ENCODE measurements at places on chromosomes 7 and 10.

- peak; percentile 50 for DNase-seq
Observed at GRCh38 chr7:101562531-101563197, 66.4 kb downstream of the MYL10 start.

GRCh38 chr10:129063212-129063611, 403.8 kb upstream of the MGMT start:
- DNase-seq, result no peak

- DNase-seq, result no peak
Observed at GRCh38 chr10:1267568-1267967, 211.4 kb downstream of the WDR37 start.

DNA sequence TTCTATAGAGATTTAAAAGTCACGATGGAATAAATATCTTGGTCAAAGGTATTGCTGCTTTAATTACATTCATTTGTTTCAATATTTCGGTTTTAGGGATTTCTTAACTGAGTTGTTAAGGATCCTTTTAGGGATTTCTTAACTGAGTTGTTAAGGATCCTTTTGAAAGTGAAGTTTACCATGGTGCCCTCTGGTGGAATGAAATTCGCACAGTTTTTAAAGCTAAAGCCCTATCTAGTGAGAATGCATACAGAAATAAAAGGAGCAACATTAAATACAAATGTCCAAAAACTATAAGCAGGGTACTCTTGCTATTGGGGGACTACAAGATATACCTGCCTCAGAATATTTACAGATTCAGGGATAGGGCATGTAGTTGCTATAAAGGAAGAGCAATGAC, 193.7 kb downstream of the RNLS start:
- DNase-seq, result no peak

DNA sequence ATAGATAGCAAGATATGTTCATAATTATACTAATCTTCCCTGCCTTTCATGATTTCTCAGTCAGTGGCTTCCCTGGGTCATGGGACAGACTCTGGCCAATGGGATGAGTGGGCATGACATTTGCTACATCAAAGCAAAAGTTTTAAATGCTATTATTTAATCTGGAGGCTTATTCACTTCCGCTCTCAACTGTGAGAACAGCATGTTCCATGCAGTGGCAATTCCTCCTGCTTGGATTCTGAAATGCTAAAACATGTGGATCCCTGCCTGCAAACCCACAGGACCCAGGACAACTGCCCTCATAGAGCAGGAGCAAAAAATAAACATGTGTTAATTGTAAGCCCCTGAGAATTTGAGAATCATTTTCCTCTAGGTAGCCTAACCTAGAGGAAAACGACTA, 1412.4 kb upstream of the CELF2 start:
- DNase-seq, result no peak

DNA sequence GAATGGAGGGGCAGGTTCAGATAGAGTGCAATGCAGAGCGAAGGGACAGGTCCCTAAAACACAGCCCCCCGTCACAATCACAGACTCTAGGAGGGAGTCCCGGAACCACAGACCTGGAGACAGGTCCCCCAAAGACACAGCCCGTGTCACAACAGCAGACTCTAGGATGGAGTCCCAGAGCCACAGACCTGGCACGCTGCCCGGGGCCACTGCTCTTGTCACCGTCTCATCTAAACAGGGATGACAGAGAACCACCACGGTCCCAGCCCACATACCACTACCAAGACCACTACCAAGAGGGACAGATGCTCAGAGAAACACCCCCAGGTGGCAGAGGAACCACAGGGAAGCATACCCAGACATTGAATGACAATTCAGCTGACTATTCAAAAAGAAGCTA, 183.9 kb downstream of the TCERG1L start:
- no peak for DNase-seq

DNA sequence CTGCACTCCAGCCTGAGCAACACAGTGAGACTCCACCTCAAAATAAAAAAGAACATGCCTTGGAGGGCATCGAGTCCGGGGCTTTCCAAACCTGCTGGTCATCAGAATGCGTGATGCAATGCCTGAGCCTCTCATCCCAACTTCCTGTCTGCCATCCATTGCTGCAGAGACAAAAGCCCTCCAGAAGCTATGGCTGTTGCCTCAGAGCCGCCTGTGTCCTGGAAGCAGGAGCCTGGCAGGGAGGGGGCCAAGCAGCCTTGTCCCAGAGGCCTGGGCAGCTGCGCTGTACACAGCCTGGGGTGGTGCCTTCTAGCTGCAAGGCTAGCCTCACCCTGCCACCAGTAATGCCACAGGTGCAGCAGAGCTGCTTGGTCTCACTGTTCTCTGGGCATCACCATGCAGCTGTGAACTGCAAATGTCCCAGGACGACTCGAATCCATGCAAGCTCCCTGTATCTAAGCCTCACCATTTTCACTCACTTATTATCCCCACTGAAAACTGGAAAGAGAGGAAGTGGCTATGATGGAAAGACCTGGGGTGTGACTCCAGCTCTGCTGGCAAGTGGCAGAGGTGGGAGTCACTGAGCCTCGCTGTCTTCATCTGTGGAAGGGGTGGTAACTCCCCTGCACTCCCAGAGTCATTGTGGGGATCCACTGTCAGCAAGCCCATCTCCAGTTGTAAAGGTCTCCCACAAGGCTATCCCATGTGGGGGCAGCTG, 7.0 kb downstream of the ALOX5 start:
- no peak for DNase-seq

DNA sequence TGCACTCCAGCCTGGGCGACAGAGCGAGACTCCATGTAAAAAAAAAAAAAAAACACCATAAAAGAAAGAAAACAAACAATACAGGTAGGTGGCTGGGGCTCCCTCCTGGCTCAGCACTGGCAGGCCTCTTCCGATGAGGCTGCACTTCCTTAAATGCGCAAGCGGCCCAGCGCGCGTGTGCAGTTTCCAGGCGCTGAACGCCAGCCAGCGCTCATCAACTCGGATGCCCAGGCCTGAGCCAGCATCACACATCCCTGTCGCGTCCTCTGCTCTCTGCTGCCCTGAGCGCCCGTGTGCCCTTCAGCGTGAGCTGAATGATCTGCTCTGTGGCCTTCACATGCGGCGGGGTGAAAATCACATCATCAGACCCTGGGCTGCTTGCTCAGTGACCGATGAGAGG, 31.8 kb downstream of the NUDT1 start:
- no peak for DNase-seq

DNA sequence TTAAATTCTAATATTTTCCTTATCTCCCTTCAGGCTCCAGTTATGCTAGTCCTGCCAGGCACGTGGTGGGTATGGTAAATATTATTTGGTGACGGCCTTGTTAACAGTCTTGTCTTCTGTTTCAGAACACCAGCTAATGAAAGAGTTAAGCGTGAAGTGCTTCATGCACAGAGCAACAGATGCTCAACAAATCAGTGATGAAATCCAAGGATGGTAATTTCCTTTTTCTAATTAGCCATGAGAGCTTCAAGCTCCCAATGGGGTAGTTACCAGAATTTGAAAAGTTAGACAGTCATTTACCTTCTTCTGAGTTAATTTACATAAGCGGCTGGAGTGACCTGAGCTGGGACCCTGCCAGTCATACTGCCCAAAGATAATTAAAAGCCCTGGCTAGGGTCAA, 1.9 kb upstream of the OTUD1 start:
- no peak for DNase-seq

DNA sequence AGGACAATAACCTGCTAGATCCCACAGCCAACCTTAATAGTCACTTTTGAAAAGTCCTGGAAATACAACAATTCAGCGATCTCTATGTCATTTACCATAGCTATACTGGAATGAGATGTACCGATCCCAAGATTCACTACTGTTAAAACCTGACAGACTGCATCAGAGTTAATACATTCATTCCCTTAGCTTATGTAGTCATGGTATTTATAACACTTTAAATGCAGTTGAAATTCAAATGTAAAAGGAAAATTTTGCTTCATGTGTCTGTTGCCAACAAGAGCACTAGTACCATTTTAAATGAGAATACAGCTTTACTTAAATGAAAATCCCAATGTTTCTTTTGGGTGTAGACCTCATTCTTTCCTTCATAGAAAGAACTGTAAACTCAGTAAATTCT, 11.1 kb upstream of the GGCT start:
- DNase-seq, result no peak

DNA sequence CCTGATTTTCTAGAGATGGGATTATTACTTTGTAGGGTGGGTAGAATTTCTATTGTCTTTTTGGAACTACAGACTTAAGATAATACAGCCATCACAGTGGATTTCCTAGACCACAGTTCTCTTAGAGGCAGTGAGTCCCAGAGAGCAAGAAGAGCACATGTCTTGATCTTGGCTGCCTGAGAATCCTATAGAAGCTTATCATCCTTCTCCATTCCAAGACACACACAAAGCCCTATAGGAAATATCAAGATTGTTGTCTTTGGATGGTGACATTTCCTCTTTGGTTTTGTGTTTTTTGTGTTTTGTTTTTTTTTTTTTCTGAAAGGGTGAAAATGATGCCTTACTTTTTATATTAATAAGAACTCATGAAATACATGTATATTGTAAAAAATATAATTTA, 143.1 kb downstream of the AHR start:
- no peak for DNase-seq

- no peak for DNase-seq
Observed at GRCh38 chr7:141549582-141549981, 1.6 kb upstream of the AGK start.

DNA sequence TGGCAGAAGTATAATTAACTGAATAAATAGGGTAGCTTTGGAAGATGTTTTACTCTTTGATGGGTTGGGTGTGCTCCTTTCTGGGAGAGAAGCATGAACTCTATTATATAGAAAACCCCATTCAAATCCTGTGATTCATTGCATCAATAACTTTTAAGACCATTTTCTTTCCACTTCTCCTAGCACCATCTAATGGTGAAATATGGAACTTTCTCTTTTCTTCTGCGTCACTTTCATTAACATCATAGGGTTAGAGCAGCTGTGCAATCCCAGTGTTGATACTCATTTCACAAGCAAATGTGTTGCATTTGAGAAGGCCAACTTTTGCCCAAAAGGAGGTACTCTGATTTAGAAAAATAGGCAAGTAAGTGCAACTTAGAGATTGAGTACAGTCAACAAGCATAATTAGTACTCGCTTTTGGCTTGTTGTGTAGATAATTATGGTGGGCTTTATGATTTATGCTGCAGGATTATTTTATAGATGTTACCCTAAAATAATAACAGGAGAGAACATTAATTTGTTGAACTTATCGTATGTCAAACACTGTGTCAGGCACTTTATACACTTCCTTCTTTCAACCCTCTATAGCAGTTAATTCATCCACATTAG, 92.9 kb downstream of the CPED1 start:
- DNase-seq, result no peak

- DNase-seq, result peak; percentile 77
Observed at GRCh38 chr7:106736508-106737201, 75.7 kb upstream of the CCDC71L start.

GRCh38 chr10:102641402-102641801, 2.9 kb upstream of the TRIM8 start:
- no peak for DNase-seq

GRCh38 chr7:106312099-106312871, 27.5 kb upstream of the NAMPT start:
- no peak for DNase-seq

- DNase-seq, result no peak
Observed at GRCh38 chr10:25288181-25288580, 113.4 kb downstream of the GPR158 start.

DNA sequence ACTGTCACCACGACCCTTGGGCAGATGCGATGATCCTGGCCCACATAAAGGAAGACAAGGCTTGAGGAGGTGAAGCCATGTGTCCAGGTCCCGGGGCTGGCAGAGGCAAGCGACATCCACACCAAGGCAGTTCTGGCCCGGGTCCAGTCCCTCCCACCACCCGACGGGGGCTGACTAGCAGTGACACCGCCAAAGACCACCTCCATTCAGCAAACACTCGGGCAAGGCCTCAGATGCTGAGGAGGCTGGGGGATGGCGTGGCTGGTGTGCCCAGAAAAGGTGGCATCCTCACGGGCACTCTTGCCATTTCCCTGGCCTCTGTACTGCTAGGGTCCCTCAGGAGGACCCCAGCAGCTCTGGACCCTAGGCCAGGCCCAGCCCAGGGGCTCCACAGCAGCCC, 219.0 kb downstream of the ELFN1 start:
- no peak for DNase-seq

GRCh38 chr10:122282253-122282671, 11.2 kb downstream of the BTBD16 start:
- DNase-seq, result peak; percentile 36

DNA sequence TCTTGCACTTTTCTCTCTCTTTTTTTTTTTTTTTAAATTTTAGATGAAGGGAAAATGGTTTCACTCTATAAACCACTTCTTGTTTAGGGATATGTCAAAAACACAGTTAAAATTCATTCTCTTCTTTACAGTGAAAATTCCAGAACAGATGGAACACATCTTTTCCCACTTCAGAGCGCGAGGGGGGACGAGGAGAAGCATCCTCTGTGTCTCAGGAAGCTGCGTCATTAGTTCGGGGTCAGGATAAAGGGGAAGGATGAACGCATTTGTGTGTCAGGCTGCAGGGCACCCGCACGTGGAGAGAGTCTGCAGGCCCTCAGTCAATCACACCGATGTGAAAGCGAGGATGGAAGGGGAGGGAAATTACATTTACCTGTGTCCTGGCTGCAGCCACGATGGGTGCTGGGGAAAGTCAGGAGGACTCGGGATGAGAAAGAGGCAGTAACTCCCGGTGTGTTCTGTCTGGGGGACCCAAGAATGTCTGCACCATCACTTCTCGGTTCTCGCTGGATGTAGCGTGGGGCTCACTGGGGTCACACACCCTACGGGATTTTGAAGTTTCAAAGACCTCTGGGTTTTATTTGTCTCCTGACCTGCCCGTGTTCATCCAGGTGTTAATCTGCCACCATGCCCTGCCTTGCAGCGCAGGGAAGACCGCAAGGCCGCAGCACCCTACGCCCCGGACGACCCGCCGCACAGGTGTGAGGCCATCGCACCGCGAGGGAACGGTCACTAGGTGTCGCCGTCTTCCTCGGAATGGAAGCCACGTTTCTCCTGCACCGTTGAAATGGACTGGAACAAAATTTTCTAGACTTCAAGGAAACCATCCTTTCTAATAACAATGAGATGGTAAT, 66.7 kb upstream of the PITRM1 start:
- peak; percentile 85 for DNase-seq

- DNase-seq, result no peak
Observed at GRCh38 chr10:102157224-102157623, 5.0 kb downstream of the NOLC1 start.

GRCh38 chr7:41336455-41336952, 366.4 kb downstream of the INHBA start:
- DNase-seq, result no peak

GRCh38 chr7:139931190-139931934, 102.3 kb downstream of the TBXAS1 start:
- no peak for DNase-seq

DNA sequence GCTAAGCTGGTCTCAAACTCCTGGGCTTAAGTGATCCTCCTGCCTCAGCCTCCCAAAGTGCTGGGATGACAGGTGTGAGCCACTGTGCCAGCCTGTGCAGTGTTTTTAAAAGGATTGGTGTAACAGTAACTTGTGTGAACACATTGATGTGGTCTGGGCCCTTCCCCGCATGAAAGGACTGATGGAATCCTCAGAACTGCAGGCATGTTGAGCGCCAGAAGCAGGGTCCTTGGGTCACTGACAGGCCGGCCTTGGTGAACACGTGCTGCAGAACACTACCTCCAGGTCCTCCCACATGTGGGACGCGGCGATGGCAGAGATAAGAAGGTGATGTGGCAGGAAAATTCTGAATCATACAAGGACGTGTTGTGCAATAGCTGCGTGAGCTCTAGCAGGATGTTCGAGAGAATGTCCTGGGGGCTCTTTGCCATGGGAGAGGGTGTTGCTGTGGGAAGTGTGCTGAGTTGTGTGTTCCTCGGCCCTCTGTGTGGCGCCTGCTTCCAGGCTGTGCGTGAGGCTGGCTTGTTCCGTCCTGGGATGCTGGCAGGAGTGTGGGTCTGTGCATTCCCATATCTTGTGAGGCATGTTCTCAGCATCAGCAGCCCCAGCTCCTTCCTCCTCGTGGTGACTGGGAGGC, 68.2 kb downstream of the DNAJB6 start:
- DNase-seq, result peak; percentile 63
